Lower leg skin (tissue), 4 donors: ENCODE measurements at places on chromosomes 2 and 18.

GRCh38 chr2:126413079-126413478, 242.9 kb upstream of the GYPC start:
- no peak for DNase-seq

DNA sequence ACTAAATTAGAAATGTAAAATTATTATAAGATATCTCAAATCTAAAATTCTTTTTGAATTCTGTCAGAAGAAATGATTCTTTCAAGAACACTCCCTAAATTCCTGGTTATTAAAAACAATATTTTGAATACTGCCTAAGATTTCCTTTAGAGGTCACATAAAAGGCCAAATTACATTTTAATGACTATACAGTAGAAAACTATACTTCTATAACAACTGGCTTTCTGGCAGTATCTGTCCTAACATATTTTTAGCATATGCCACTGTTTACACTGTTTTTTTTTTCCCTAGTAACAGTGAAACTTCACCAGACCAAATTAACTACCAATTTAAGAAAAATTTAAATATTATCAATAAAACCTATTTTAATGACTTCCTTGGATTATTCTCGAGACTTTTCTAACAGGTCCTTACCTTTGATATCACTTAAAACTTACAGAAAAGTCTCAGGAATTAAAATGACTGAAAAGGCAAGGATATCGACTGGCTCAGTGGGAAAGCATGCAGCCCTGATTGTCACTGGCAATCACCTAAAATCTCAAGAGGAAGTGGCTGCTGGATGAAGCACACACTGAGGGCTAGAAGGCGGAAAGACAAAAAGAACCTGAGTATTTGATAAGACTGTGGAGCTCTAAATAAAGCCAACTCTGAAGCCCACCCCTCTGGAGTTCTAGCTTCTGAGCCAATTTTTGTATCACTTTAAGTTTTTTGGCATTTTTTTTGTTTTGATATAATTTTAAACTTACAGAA, 59.6 kb downstream of the SPIRE1 start:
- no peak for DNase-seq

DNA sequence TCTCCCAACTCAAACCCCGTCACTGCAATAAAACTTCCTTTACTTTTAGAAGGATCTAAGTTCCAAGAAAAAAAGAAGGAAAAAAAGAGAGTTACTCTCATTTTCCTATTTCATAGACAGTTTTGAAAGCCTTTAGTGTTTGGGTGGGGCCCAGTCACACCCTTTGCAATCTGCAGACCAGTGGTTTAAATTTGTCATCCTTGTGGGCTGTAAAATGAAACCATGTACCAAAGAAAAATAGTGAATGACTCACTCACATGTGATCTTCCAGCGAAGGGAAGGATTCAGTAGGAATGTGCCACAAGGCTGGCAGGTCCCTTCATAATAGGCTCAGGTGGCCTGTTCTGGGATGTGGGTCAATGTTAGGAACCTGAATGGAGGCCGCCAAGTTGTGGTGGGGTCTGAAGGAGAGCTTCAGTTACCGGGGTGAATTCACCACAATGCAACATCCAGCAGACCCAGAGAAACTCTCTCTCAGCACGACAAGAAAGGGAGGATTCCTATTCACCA, 28.3 kb downstream of the ANXA4 start:
- no peak for DNase-seq

DNA sequence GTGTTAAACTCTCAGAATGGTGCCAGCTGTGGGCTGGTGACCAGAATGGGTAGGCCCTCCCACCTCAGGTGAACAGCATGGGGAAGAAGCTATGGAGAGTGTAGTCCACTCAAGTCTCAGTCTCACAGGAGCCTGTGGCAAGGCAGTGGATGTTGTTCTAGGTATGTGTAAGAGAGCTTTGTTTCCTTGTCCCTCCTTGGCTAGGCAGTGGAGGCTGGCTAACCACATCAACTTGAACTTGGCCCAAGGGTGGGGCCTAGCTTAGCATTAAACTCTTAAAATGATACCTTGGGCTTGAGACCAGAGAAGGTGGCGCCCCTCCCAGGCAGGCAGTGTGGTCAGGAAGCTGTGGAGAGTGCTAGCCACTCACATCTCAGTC, 53.2 kb upstream of the SLC4A10 start:
- DNase-seq: no peak

DNA sequence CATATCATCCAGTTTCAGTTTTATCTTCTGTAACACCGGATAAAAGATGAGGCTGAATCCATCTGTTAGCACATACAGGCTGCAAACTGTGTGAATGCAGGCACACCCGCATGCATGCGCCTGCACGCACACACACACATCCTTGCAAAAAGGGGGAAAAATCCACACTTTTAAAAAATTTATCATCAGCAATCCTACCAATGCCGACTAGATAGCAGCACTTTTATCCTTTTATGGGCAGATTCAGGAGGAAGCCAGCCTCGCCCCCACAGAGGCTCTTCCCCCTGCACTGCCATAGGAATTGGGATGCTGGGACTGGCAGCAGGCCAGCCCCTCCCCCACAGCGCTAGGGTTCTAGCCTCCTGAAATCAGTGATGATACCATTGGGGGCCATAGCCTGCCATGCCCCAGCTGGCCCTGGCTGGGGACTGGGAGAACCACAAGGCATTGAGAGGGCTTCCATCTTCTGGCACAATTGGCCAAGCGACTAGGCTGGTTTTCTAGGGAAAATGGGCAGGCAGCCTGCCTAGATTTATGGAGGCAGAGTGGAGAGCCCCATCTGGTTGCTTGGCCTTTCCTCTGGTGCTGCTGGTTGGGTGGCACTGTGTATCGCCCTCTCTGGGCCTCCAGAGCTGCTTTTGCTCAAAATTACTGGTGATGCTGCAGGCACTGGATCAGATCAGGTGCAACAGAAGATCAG, 25.5 kb downstream of the CYRIA start:
- DNase-seq: no peak

DNA sequence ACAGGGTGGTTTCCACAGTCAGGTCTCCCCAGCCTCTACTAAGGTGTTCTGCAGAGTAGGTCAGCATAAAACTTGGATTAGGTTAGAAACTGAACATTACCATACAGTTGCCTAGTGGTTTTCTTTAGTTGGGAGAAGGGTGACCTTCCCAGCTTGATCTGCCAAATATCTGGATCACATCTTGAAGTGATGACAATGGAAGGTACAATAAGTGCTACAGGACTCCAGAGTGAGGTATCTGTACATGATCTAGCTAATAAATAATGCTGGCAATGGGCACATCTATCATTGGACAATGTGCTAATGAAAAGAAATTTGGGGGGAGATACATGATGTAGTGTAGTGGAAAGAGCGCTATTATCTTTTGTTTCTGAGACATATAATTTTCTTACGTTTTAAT, 54.6 kb upstream of the ACVR1 start:
- DNase-seq: no peak

DNA sequence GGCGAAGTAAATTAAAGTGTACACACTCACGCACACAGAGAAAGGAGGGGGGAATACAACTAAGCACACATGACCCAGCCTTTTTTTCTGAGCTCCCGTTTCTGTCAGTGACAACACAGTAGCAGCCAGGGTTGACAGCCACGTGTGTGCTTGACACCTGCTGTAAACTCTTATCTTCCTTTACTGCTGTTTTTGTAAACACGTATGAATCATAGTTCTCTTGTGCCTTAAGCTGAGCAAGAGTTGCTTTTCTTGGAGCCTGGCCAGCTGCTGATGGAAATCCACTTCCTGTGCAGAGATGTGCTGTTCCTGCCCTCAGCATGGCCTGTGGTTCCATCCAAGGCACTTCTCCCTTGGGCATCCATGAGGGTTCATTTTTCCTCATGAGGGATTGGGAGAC, 561.9 kb downstream of the GALR1 start:
- no peak for DNase-seq

DNA sequence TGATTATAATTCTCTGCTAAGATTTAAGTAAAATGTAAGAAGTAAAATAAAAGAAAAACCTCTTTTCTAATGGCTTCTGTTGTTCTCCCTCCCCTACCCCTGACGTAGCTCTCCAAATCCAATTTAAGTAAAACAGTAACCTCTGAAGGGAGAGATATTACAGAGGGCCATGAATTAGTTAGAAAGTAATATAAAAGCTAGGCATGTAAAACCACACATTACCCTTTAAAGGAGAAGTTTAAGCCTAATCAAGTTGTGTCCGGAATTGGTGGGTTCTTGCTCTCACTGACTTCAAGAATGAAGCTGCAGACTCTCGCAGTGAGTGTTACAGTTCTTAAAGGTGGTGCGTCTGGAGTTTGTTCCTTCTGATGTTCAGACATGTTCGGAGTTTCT, 116.9 kb upstream of the SCN7A start:
- DNase-seq: no peak
